Upper lobe of right lung (tissue), 1 donor: ENCODE measurements at places on chromosomes 6 and 20.

- no peak overlapping the region for H3K27ac ChIP-seq
- no peak for DNase-seq
- no peaks in the 10 kb centered on the region for H3K27me3 ChIP-seq
Observed at GRCh38 chr20:19970256-19970765, 46.9 kb upstream of the NAA20 start.

GRCh38 chr20:58436868-58437645 is 48.0 kb downstream of the VAPB start:
- H3K4me3 ChIP-seq, result no peak overlapping the region
- H3K27ac ChIP-seq, result no peak overlapping the region
- H3K4me1 ChIP-seq, result peaks cover 5% of the 10 kb centered on the region
- H3K27me3 ChIP-seq, result no peaks in the 10 kb centered on the region
- no peak for DNase-seq
- peaks cover 10% of the 10 kb centered on the region for H3K36me3 ChIP-seq

- no peaks in the 10 kb centered on the region for H3K27me3 ChIP-seq
- no peaks in the 10 kb centered on the region for H3K36me3 ChIP-seq
- H3K27ac ChIP-seq, result no peak overlapping the region
- no peak for DNase-seq
- no peak overlapping the region for H3K4me3 ChIP-seq
Observed at GRCh38 chr6:143126574-143126941, 65.9 kb downstream of the AIG1 start.

DNA sequence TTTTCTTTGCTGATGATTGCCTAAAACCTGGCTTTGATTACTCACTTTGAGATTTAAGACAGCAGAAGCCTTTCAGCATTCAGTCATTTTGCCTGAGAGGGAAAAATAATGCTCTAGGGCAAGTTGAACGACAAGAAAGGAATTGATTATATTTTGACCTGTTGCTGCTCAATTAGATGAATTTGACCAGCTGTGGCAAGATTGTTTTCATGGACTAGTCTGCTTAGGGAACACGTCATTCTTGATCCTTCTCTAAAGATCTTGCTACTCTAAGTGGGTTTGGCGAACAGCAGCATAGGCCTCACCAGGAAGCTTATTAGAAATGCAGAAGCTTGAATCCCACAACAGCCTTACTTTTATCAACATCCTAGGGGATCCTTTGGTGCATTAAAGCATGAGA is 59.7 kb upstream of the PHACTR1 start:
- no peaks in the 10 kb centered on the region for H3K4me1 ChIP-seq
- no peak overlapping the region for H3K4me3 ChIP-seq
- no peaks in the 10 kb centered on the region for H3K36me3 ChIP-seq
- DNase-seq, result no peak
- H3K27me3 ChIP-seq, result no peaks in the 10 kb centered on the region

GRCh38 chr6:82259389-82259788 is 11.8 kb upstream of the IBTK start:
- no peak overlapping the region for H3K27ac ChIP-seq
- DNase-seq, result no peak
- no peak overlapping the region for H3K4me3 ChIP-seq
- H3K36me3 ChIP-seq, result no peaks in the 10 kb centered on the region
- H3K4me1 ChIP-seq, result no peaks in the 10 kb centered on the region
- H3K27me3 ChIP-seq, result no peaks in the 10 kb centered on the region

DNA sequence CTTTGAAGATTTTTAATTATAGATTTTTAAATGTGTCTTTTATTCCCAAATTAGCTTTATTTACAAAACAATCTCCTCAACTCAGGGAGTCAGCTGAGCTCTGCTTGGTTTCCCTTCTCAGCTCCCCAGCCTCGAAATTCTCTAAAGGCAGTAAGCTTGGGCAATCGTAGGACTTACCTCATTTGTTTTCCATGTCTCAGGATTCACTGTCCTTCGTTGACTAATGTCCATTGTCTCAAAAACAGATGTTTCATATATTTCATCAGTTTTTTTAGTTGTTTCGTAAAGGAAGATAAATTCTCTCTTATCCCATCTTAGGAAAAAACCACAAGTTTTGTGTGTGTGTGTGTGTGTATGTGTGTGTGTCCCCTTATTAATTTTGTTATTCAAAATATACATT is 102.2 kb upstream of the ADGRF1 start:
- H3K36me3 ChIP-seq, result no peaks in the 10 kb centered on the region
- H3K27ac ChIP-seq, result no peak overlapping the region

DNA sequence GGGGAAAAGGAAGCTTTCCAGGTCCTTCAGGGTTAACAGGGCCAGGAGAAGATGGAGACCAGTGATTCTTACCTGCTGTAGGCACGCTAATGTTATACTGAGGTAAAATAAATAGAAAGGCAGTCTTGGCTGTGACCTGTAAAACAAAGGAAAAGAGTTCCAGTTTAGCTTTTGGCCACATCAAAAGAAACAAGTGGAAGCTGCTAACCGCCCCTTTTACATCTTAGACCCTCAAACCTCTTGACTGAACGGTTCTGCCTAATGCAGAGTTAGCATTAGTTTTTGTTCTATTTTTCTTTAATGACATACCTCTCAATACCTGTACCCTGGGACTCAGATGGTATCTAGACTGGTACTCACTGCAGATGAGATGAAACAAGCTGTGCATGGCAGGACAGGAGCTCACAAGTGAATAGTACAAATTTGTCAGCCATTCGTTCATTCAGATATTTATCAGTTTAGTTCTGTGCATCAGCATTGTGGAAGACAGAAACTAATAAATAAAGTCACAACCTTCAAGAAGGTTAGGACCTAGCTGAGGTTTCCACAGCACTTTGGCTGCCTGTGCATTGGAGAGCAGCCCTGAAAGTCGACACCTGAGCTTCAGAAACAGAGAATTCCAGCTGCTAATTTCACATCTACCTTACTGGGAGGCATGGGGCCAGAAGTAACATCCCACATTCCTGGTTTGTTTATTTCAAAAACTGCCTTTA is 41.0 kb downstream of the TRAM2 start:
- peaks cover 6% of the 10 kb centered on the region for H3K36me3 ChIP-seq
- no peaks in the 10 kb centered on the region for H3K27me3 ChIP-seq
- peaks cover 21% of the 10 kb centered on the region for H3K4me1 ChIP-seq
- H3K4me3 ChIP-seq, result no peak overlapping the region
- DNase-seq, result no peak

DNA sequence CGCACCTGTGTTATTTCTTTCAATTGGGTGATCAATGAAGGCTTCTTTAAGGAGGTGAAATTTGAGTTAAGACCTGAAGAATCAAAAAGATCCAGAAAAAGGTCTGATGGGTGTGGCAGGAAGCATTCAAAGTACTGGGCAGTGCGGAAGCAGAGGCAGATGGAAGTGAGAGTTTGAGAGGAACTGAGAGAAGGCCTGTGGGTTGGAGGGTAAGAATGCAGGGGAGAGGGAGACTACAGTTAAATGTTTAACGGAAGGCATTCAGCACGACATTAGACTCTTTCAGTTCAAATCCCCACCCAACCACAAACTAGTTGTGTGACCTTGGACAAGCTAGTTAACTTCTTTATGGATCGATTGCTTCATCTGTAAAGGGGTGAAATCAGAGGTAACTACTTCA is 50.5 kb upstream of the GCM1 start:
- H3K27ac ChIP-seq, result no peak overlapping the region
- no peaks in the 10 kb centered on the region for H3K27me3 ChIP-seq
- H3K4me3 ChIP-seq, result no peak overlapping the region
- no peak for DNase-seq
- no peaks in the 10 kb centered on the region for H3K4me1 ChIP-seq

GRCh38 chr20:19913927-19914614 is 103.1 kb upstream of the NAA20 start:
- H3K4me1 ChIP-seq, result peaks cover 48% of the 10 kb centered on the region
- no peaks in the 10 kb centered on the region for H3K36me3 ChIP-seq
- no peaks in the 10 kb centered on the region for H3K27me3 ChIP-seq
- DNase-seq, result no peak

- H3K4me3 ChIP-seq, result no peak overlapping the region
- H3K27ac ChIP-seq, result no peak overlapping the region
- peak; percentile 19 for DNase-seq
- no peaks in the 10 kb centered on the region for H3K36me3 ChIP-seq
- H3K27me3 ChIP-seq, result peaks cover 4% of the 10 kb centered on the region
- H3K4me1 ChIP-seq, result no peaks in the 10 kb centered on the region
Observed at GRCh38 chr20:58645412-58645968, 5.6 kb upstream of the STX16 start.

GRCh38 chr6:116924245-116924644 is 47.2 kb downstream of the RFX6 start:
- no peaks in the 10 kb centered on the region for H3K27me3 ChIP-seq
- DNase-seq, result no peak
- no peak overlapping the region for H3K4me3 ChIP-seq

- H3K4me3 ChIP-seq, result no peak overlapping the region
- H3K4me1 ChIP-seq, result no peaks in the 10 kb centered on the region
- H3K27ac ChIP-seq, result no peak overlapping the region
- no peaks in the 10 kb centered on the region for H3K27me3 ChIP-seq
- no peak for DNase-seq
- no peaks in the 10 kb centered on the region for H3K36me3 ChIP-seq
Observed at GRCh38 chr6:84921891-84922290, 157.5 kb upstream of the TBX18 start.

- no peaks in the 10 kb centered on the region for H3K36me3 ChIP-seq
- no peak for DNase-seq
- H3K4me3 ChIP-seq, result no peak overlapping the region
- no peaks in the 10 kb centered on the region for H3K4me1 ChIP-seq
Observed at GRCh38 chr6:156598855-156599180, 178.4 kb upstream of the ARID1B start.

DNA sequence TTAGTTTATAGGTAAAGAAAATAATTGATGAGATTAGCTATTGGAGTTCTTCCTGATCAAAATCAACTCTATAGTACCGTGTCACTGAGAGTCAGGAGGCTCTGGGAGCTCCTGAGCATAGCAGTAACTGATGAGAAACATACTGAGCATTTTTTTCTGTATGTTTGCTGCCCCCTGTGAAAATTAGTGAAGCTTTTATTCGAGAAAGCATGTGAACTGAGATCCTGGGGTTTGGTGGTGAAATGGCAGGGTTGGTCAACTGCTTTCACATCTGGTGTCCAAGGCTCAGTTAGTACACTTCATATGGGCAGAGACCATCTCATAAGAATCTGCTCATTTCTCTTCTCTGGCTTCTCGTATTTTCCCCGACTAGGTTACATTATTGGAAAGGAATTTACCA is 4.1 kb upstream of the ABT1 start:
- H3K4me1 ChIP-seq, result peaks cover 7% of the 10 kb centered on the region
- H3K27me3 ChIP-seq, result peaks cover 26% of the 10 kb centered on the region
- no peaks in the 10 kb centered on the region for H3K36me3 ChIP-seq
- no peak overlapping the region for H3K4me3 ChIP-seq
- DNase-seq, result no peak
